Renal cortex interstitium (tissue), 15 donors: ENCODE measurements at places on chromosomes 3 and 15. TPM values are rescaled to one million over a fixed set of nuclear protein-coding genes. Genes with fewer than 3 reads are reported as not detected.
A peak's percentile ranks its signal among the peaks of the same experiment; 100 is the strongest.

GRCh38 chr3:43525386-43525785, 96.4 kb downstream of the ANO10 start:
- DNase-seq: no peak

- no peak for DNase-seq
Measured at GRCh38 chr3:140553591-140553990, 124.3 kb upstream of the TRIM42 start.

DNA sequence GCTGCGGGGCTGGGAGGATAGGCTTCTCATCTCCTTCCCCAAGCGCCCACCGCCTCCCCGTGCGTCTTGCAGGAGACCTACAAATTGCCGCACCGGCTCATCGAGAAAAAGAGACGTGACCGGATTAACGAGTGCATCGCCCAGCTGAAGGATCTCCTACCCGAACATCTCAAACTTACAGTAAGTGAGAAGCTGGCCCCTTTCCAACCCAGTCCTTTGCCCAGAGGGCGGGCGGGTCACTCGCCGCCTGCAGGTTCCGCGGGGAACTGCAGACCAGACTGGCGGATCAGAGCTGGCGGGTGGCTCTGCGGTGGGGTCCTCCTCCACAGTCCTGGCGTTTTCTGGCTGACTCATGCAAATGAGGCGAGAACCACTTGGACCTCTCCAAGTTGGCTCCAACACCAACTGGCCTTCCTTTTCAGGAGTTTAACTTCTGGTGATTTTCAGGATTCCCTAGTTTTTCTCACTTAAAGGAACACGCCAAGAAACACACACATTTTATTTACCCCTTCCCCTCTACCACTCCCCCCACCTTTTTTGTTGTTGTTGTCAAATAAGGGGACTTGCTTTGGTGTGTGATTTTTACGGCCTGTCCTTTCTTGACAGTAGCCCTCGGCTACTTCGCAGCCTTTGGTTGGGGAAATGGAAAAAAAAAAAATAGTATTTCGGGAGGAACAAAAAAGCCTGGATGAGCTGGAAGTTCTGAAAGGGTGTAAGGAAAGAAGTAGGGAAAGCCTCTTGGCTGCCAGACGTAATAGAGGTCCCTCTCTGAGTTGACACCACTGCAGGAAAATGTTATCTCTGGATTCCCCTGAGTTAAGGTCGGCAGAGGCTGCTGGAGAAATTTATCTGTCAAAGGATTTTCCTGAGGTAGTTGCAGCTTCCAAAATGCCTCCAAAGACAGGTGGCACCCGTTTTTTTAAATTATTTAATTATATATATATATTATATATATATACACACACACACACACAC, 1.3 kb downstream of the BHLHE40 start:
- DNase-seq: peak; percentile 67

DNA sequence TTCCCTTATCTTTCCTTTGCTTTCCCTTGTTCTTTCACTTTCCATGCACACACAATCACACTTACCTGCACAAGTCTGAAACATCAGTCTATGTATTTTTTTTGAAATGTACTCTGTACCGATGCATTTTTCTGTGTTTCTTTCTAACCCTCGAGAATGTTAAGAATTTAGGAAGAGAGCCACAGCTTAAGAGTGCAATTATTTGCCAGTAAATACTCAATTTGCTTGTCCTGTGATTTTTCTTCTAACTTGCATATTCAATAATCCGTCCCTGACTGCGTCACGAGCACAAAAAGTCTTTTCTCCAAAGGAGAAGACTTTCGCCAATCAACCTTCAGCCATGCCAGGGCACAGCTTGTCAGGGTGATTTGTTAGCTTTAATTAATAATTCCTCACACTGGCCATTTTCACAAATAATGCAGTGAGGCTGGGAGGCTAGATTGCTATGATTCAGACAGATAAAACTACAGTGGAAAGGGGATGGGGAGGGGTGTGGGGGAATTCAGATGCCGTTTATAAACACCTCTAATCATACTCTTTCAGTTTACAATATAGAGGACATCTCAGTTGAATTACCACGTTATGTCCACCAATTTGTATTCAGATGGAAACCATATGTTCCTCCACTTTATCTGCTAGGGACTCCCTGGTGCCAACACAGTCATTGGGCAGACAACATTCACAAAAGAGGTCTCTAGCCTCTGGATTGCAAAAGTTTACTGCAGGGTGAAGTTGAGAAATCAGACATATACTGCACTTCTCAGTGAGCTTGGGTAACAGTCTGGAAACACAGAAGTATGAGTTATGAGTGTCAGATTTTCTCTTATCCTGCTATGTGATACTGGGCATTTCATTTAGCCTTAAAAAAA, 388.0 kb downstream of the ZBTB20 start:
- no peak for DNase-seq

The ARL8B gene
- polyA plus RNA-seq: 79.6 TPM

The CFAP91 gene
- polyA plus RNA-seq: 21.8 TPM

The DUOXA2 gene
- not detected for polyA plus RNA-seq

The SEC61A1 gene
- 172 TPM for polyA plus RNA-seq
